Hematopoietic multipotent progenitor cell treated with erythropoietin and hydrocortisone succinate and interleukin-3 and kit ligand, for 17 days (in vitro differentiated cells): ENCODE measurements at places on chromosomes 16 and 17.

DNA sequence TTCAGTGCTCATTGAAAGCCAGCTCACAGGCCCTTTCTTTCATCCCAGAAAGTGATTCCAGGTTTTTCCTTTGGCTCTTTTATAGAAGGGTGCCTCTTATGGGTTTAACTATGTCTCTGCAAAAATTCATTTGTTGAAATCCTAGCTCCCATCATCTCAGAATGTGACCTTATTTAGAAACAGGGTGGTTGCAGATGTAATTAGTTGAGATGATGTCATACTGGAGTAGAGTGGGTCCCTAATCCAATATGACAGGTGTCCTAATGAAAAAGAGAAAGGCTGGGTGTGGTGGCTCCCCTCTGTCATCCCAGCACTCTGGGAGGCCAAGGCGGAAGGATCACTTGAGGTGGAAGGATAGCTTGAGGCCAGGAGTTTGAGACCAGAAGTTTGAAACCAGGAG, 64.2 kb upstream of the FAM20A start:
- no peak for DNase-seq

- no peak for DNase-seq
Measured at GRCh38 chr16:79735271-79735670, 134.7 kb upstream of the MAF start.

DNA sequence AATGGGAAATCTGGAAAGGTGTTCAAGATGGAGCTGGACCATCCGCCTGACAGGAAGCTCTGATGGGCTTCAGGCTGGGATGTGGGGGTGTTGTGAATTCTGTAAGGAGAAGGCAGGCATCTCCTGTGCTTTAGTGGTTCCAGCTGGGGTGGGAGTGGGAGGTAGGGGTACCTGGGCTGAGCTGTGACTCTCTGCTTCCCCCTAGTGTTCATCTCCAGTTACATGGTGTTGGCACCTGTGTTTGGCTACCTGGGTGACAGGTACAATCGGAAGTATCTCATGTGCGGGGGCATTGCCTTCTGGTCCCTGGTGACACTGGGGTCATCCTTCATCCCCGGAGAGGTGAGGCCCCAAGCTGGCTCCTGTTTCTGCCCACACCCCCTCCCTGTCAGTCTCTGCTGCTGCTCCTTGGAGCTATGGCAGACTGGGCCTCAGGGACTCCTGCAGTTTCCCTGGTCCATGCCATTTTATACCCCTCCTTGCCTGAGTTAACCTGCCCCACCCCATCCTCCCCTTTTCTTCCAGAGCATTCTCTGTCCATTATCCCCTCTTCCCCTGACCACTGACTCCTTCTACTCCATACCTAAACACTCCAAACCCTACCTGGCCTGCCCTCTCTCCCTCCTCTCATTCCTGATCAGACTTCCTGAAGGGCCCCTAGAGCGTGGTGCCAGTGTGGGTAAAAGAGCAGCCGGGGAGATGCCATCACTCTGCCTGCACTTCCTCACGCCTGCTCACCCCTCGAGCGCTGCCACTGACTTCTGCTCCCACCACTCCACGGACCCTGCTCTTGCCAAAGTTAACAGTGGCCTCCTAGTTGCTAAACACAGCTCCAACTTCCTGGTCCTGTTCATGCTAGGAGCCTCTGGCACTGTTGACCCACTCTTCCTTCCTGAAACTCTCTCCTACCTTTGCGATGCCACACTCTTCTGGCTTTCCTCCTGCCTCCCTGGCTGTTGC, 3.4 kb downstream of the SPNS1 start:
- DNase-seq: peak; percentile 46

DNA sequence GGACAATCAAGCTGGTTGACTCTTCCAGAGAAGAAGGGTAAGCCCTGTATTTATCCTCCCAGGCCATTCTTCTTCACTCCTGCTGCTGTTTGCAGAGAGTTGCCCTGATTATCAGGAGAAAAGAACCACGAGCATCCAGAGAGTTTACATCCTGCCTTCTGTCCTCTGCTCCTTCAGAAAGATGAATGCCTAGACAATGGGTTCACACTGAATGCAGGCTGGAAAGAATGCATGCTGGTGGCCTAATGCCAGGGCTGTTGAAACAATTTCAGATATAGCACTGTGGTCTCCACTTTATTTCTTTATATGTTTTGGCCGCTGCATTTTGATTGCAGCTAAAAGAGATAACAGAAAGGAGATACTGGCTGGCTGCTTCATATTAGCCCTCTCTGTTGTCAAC, 21.2 kb upstream of the HAS3 start:
- no peak for DNase-seq

GRCh38 chr16:27748868-27749546, 199.1 kb downstream of the KATNIP start:
- DNase-seq: peak; percentile 64

DNA sequence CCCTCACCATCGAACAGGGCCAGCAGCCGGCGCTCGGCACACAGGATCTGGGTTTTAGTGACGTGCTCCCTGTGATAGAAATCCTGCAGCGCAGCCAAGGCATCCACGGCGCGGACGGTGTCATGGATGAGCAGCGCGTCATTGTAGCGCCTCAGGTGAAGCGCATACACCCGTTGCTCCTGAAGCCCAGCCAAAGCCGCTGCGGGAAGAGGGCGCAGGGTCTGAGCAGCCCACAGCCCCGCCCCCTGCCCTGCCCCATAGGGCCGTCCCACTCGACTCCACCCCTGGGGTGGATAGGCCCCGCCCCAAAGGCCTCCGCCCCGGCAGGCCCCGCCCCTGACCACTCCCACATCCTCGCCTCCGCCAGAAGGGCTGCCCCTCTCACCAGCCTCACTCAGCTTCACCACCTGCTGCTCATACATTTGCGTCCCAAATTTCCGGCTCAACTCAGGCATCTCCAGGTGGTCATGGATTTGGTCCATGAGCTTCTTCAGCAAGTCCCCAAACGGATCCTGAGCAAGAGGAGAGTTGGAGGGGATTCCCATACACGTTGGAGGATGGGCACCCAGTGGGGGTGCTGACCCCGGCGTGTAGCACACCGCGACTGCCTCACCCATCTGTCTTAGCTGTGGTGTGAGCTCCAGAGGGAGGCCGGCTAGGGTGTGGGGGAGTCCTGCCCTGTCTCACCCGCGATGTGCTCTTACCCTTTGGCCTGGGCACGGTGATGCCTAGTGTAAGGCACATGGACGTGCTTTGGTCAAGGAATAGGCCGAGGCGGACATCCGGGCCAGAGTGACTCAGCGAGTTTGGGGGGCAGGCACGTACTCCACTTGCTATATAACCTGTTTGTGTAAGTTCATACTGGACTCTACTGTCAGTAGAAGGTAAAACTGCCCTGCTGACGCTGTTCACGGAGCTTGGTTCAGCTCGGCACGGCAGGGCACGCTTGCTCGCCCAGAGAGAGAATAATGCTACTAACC, 4.6 kb downstream of the DHX58 start:
- DNase-seq: peak; percentile 82

- no peak for DNase-seq
Measured at GRCh38 chr17:63142836-63143235, 176.8 kb downstream of the TANC2 start.

DNA sequence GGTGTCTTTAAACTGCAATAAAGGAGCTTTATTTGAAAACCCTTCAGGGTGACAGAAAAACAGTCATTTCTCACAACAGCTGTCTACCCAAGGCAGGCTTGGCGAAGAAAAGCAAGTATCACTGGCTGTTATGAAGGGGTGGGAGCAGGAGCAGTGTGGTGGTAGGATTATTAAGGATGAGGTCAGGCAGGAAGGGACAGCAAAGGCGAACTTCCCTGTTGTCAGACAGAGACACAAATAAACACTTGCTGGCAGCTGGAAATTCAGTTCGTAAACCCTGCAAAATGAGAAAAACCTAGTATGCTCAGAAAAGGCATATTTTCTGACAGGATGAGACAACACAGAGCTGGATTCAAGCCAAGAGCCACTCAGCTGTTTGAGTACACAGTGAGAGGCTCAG, 416.3 kb upstream of the CDH5 start:
- DNase-seq: no peak

- DNase-seq: no peak
Measured at GRCh38 chr16:19841184-19841583, 43.5 kb downstream of the GPRC5B start.

DNA sequence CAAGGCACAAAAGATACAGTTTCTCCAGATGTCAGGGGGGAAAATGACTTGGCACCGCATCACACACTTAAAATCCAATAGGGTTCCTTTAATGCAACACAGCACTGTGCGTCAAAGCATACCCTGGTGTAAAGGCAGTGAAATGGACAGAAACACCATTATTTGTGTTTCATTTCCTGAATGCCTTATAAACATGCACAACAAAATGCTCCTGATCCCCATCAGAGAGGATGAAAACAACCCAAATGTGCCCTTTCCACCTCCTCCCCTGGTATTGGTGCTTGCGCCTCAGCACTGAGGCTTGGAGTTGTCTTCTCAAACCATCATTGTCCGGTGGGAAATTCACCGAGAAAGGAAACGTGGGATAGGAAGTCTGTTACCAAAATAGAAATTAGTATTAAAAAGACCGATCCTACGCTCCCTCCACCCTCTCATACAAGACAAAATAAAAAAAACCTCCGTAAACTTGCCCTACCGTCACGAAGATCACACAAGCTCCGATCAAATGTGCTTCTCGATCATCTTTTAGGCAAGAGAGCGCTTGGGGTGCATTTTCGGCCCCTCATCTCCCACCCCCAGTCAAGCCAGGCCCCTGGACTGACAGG, 722 bp downstream of the CDC27 start:
- DNase-seq: peak; percentile 82

DNA sequence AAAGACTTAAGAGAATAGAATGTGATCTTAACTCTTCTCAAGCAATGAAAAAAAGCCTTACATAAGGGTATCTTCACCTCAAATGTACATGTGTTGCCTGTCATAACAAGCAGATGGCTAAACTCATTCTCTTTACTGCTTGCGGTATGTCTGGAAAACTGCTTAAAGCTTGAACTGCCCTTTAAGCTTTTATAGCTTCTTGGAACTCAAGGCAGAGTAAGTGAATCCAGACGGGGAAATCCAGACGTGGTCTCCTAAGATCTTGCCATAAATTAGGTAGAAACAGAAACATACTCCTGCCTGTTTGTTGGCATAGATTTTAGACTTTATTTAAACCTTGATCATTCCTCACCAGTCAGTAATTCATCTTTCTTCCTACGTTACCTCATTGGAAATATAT, 19.6 kb downstream of the CLUAP1 start:
- DNase-seq: no peak

DNA sequence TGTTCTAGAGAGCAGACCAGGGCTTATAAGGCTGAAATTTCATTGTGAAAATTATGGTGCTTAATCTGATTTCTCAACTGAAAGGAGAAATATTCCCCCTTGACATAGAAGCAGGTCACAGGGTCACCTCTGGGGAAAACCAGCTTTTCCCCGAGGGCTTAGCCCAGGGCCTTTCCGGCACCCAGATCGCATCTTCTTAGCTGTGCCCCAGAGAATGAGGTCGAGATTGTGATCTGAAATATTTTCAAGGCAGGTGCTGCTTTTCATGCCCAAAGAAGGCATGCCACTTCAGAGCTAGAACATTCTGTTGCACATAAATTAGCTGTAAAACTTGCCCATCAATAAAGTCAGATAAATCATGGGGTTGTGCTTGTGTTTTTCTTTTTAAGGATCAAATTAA, 25.4 kb upstream of the ARHGAP17 start:
- no peak for DNase-seq

- no peak for DNase-seq
Measured at GRCh38 chr16:55041540-55042234, 111.0 kb downstream of the IRX5 start.

- peak; percentile 68 for DNase-seq
Measured at GRCh38 chr17:42275527-42276358, 448 bp downstream of the STAT5B start.

DNA sequence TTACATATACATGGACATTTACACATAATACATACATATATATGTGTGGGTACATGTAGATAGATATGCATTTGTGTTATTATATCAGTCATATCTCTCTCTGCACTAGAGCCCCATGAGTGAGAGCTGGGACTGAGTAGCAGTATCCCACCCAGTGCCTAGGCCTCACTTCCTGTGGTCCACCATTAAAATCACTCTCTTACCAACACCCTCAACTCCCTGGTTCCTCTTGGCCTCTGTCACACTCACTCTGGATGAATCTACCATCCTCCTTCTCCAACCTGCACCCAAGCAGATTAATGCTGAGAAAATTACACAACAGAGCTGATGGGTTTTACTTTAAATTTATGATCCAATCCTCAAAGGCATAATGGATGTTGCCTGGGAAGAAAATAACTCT, 4.9 kb upstream of the LYRM9 start:
- DNase-seq: no peak

DNA sequence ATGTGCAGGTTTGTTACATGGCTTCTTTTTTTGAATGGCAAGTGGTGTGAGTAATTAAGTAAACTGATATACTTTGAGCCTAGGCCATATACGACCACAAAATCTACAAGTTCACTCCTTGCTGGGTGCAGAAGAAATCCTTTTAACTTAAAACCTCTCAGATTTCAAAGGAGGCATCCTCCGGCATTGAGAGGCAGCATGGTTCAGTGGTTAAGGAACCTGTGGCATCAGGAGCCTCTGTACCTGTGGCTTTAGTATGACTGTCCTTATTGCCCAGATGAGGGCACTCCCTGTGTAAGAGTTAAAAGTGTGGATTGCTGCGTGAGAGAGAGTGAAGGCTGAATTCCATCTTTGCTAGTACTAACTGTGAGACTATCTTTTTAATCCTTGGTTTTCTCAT, 3.3 kb downstream of the NLRP1 start:
- no peak for DNase-seq

DNA sequence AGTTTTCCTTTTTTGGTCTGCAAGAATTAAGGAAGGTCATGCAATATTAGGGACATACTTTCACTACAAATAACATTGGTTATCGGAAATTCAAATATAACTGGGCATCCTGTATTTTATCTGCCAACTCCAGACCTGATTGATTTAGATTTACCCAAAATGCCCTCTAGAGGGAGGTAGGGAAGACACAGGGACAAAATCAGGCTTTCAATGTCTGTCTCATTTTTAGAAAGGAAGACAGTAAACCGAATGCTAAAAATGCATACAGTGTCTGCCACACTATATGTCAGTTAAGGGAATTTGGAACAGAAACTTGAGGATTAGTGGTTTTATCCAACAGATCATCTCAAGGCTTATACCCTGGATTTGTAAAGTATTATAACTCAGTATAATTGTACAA, 161.7 kb upstream of the SOX9 start:
- no peak for DNase-seq

GRCh38 chr17:30084788-30085187, 31.8 kb upstream of the NSRP1 start:
- DNase-seq: no peak

DNA sequence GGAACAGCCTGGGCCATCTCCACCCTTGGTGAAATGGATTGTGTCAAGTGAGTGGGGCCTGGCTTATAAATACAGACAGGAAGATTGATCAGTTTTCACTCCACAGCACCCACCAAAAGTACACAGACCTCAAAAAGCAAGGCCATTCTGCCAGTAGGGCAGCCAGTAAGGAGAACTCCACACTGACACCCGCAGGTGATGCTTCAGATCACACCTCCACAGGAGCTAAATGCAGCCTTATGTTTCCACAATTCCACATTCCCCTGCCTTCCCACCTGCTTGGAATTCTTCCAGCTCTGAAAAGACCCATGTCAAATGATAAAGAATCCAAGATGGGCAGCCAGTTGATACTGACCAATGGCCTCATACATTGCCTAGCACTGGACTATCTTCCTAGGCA, 191.1 kb downstream of the ZFHX3 start:
- no peak for DNase-seq
